ENCODE measurements at places on chromosomes 16 and 17.

DNA sequence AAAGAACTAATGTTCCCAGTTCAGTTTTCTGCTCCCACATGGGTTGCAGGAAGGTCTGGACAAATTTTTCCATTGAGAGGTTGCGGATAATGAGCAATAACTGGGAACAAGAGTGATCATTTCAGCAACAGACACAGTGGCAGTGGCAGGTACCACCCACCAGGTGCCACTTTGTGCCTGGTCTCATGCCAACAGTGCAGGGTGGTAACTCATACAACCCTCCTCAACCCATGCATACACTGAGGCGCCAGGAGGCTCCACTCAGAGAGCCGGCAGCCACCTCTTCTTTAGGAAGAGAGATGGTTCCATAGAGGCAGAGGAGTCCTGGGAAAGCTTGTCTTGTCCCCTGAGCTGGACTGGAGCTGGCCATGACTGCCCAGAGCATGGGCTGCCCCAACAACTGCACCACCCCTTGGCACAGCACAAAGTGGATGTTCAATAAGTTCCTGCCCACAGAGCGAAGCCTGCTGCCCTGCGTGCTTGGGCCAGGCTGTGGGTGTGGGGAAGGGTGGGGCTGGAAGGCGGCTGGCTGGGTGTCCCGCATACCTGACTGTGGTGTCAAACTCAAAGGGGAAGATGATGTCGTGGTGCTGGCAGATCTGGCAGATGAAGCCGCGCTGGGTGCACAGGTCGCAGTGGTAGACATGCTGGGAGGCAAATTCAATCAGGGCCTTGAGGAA is 6.4 kb upstream of the ARHGAP27 start:
- no peak for DNase-seq

GRCh38 chr17:75812096-75813013 is 27.7 kb downstream of the UNK start:
- no peak for DNase-seq

- DNase-seq, result no peak
Measured at GRCh38 chr16:68421076-68421475, 27.2 kb downstream of the SMPD3 start.

DNA sequence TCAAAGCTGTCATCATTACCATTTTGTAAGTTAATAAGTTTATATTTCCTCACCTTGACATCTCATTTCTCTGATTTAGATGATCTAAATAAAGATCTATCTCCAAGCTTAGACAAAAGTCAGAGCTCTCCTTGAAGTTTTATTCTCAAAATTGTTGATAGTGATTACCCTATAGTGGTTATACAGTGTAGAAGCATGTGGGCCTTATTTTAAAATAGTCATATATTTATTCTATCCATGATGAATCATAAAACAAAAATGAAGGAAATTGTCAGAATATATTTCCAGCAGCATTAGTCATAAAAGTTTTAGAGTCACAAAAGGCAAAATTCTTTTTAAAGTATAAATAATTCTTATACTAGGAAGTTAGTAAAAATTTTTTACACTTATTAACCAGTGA is 49.0 kb downstream of the RHOT1 start:
- no peak for DNase-seq

- no peak for DNase-seq
Measured at GRCh38 chr16:54208237-54208636, 78.3 kb downstream of the IRX3 start.

DNA sequence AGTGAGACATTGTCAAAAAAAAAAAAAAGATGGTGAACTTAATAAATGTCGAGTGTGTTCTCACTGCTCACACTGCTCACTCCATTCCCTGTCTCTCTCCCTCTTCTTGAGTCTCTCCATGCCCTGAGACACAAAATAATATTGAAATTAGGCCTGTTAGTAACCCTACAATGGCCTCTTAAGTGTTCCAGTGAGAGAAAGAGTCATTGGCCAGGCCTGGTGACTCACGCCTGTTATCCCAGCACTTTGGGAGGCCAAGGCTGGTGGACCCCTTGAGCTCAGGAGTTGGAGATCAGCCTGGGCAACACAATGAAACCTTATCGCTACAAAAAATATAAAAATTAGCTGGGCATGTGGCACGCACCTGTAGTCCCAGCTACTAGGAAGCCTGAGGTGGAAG is 16.2 kb upstream of the CSF3 start:
- DNase-seq, result no peak

- peak; percentile 52 for DNase-seq
Measured at GRCh38 chr16:84467256-84467655, 37.2 kb downstream of the MEAK7 start.

GRCh38 chr17:66915204-66915611 is 49.3 kb upstream of the CACNG4 start:
- no peak for DNase-seq

- no peak for DNase-seq
Measured at GRCh38 chr16:31253642-31254045, 6.1 kb upstream of the ITGAM start.

DNA sequence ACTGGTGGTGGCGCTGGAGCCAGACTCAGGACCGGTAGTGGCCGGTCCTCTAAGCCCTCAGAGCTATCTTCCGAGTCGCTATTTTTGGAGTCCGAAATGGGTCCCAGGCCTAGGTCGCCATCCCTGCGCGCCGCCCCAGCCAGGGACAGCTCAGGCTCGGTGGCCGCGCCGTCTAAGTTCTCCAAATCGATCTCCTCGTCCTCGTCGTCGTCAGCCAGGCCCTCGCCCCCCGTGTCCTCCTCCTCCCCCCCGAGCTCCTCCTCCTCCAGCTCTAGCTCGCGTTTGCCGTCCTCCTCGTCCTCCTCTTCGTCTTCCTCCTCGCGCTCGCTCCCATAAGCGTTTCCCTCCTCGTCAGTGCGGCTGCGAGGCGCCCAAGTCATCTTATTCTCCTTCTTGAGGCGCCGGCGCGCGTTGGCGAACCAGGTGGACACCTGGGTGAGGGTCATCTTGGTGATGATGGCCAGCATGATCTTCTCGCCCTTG is 1.6 kb downstream of the IRX3 start:
- DNase-seq, result no peak

GRCh38 chr16:48022496-48022895 is 133.3 kb downstream of the ABCC12 start:
- DNase-seq, result no peak

- no peak for DNase-seq
Measured at GRCh38 chr16:50515218-50515617, 33.0 kb upstream of the NKD1 start.

DNA sequence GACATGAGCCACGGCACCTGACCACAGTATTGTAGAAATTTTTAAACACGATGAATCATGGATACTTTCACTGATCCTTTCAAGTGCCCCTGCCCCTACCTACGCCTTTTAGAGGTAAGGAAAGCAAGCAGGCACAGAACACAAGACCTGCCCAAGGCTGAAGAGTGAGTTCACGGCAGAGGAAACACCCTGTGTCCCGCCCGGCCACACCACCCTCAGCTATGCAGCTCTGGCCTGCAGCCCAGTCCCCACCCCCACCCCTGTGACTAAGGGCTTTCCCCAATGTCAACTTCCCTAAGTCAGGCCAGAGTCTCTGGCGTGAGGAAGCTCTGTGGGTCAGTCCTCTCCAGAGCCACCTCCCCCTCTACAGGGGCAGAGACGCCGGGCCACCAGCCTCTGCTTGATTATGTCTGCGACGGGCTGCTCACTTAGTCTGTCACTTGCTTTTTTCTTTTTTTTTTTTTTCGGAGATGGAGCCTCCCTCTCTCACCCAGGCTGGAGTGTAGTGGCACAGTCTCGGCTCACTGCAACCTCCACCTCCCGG is 8.4 kb downstream of the SLC16A5 start:
- no peak for DNase-seq

DNA sequence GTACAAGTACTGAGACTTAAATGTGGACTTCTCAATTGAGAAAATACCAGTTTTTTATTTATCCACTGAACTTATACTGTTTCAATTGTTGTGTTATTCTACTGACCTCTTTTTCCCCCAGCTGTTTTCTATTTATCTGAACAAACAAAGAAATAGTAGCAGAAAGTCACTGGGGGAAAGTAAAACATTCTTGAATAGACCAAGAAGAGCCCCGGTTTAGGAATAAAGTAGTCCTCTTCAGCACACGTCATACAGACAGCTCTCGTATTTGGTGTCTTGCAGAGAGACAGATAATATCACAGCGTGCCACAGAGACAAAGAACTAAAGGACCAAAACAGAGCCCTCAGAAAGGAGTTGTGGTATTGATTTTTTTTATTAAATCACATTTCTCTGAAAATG is 1159.1 kb upstream of the CDH8 start:
- no peak for DNase-seq

DNA sequence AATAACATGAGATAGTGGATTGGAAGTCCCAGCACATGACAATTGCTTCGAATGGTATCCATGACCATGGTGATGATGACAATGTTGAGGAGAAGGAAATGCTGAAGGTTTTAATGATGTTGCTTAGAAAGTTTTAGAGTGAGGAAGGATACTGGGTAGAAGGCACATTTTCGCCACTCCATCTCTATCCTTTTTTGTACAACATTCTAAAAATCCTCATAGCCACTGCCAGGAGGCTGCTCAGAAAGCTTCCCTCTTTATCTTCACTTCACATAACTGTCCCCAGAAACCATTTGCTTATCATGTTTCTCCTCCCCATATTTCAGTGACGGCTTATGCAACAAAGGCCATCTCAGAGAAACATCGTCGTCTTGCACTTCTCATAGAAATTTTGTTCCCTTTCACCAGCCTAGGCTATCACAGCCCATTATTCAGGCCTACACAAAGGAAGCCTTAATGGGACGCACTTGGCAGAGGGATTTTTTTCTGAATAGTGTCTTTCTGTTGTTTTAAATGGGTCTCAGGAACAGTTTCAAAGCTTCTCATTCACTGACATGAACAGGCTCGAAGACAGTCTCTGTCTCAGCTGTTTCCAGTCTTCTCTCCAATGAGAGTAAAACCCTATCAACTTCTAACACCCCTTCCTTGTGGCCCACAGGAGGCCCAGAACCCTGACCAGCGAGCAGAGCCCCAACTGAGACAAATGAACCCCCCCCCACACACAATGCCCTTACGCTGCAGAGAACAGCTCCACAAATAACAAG is 506.7 kb downstream of the HAPSTR1 start:
- DNase-seq, result no peak

DNA sequence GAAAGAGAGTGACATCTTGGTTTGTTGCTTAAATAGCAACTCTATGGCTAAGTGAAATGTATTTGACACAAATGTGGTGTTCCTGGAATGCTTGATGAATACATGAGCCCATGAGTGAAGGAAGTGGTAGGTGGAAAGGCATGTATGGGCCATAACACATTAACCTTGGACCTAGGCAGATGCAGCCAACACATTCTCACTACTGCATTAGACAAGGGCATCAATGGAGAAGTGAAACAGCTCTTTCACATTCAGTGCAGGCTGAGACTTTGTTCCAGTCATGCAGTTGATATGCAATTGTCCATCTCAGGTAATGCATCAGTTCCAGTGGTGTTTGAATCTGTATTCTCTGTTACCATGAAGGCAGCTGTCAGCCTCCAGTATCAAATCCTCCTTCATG is 133.6 kb downstream of the HS3ST3B1 start:
- no peak for DNase-seq

DNA sequence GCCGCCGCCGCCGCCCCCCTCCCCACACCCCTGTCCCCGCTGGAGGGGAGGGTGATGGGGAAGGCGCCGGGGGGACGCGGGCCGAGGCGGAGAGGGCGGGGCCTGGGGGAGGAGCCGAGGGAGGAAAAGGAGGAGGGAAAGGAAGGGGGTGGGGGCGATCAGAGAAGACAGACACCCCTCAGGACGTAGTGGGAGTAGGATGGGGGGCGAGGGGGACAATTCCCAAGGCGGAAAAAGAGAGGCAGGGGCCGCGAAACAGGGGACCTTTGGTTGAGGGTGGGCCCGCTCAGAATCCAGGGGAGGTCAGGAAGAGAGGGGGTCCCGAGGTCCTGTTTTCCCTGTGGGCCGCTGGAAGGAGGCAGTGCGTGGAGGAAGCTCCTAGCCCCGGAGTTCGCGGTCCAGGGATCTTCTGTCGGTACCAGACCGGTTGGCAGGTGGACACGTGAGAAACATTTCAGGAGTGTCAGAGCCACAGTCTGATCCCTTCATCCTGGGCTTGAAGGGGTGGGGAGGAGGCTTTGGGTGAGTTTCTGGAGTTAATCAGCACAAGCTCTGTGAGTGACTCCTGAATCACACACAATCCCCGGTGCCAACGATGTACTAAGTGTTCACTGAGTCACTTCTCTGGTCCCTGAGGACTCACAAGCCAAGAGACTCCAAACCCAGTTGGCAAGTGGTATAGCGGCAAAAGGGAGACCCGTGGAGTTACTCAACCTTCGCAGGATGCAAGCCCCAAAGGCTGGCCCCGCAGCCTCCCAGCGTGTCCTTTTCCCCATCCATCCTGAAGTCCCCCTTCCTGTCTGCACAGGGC is at the start of gene XYLT1:
TSS of gene XYLT1 (minus strand) at position 53 of the 811 bp plus-strand sequence. CDS start 164 bp downstream, outside the sequence.
- peak; percentile 99 for DNase-seq

- no peak for DNase-seq
Measured at GRCh38 chr17:80605326-80606066, 60.9 kb downstream of the RPTOR start.

DNA sequence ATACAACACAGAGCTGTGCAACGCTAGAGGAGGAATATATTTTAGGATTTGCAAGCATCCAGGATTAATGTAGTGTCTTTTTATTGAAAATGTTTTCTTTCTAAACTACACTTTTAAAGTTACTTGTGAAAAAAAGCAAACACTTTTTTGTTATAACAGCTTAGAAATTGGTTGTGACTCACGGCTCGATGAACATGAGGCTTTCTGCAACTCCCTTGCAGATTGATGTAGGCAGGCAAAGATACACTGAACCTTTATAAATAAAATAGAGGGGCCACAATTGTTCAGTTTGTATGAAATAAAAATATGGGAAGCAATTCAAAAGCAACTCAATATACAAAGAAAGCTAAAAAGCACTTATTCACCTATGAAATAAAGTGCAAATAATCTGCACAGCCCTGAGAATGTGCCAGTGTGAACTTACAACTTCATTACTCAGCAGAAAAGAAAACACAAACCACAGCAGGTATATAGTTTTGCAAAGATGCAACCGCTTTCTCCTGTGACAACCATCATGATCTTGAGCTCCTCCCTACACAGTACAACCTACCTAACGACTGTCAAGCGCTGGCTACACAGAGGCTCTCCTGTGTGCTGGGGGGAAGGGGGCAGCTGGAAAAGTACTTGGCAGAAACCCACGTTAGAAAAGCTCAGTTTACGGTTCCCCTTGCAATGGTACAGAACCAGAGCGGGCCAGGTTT is 948 bp downstream of the LUC7L start:
- no peak for DNase-seq

GRCh38 chr17:70859829-70860228 is 690.5 kb downstream of the KCNJ2 start:
- DNase-seq, result no peak

- DNase-seq, result no peak
Measured at GRCh38 chr16:31696968-31697743, 169.5 kb downstream of the AHSP start.
